Mammary epithelial cell (primary cell): ENCODE measurements at places on chromosomes 3 and 15. TPM values are rescaled to one million over a fixed set of nuclear protein-coding genes. Genes with fewer than 3 reads are reported as not detected.

CYP19A1 gene
- 0.17 TPM for total RNA-seq

PYDC2 gene
- not detected for total RNA-seq

C3orf18 gene
- 6.5 TPM for total RNA-seq

PDZRN3 gene
- total RNA-seq: 2.0 and 3.9 TPM in 2 replicates

COL6A5 gene
- total RNA-seq: not detected

INSYN1 gene
- total RNA-seq: 1.3 TPM

GLDN gene
- not detected in 2 replicates for total RNA-seq

EFHB gene
- total RNA-seq: 0.61 TPM in 1 of 2 replicates, not detected in the other

HOMER2 gene
- total RNA-seq: 30.0 TPM

RASSF1 gene
- total RNA-seq: 9.2 TPM

STAB1 gene
- 0.17 TPM for total RNA-seq

LRRC49 gene
- total RNA-seq: 9.0 TPM

CCDC14 gene
- 28.5 and 34.1 TPM in 2 replicates for total RNA-seq

UMPS gene
- 28.2 TPM for total RNA-seq

GABRA5 gene
- total RNA-seq: not detected

COL8A1 gene
- total RNA-seq: 6.7 and 11.9 TPM in 2 replicates

ARHGEF26 gene
- total RNA-seq: 1.1 and 2.7 TPM in 2 replicates

CCR4 gene
- total RNA-seq: not detected in 2 replicates

SPTBN5 gene
- 0.61 and 3.0 TPM in 2 replicates for total RNA-seq

PRSS50 gene
- total RNA-seq: not detected in 2 replicates

NOX5 gene
- 0.50 TPM for total RNA-seq

CYP11A1 gene
- total RNA-seq: not detected in 2 replicates

CFAP92 gene
- total RNA-seq: 1.0 and 1.1 TPM in 2 replicates

BFSP2 gene
- total RNA-seq: not detected in 2 replicates

PRR20G gene
- not detected for total RNA-seq

SLC22A14 gene
- 0.33 TPM for total RNA-seq

TRPM1 gene
- not detected for total RNA-seq

UBE2E2 gene
- 47.9 and 79.8 TPM in 2 replicates for total RNA-seq

MOBP gene
- total RNA-seq: not detected in 2 replicates

SCN11A gene
- total RNA-seq: not detected in 2 replicates

PARP3 gene
- total RNA-seq: 19.7 TPM

LDHAL6B gene
- not detected in 2 replicates for total RNA-seq

CCR3 gene
- total RNA-seq: not detected

LYZL4 gene
- total RNA-seq: not detected
